Activated naive CD8-positive, alpha-beta T cell treated with anti-CD3 and anti-CD28 coated beads, Interleukin-2, amount 10 ng/mL, durations not matched to agents 7 days and 5 days (primary cell): ENCODE measurements at places on chromosomes 11 and 22. TPM values are rescaled to one million over a fixed set of nuclear protein-coding genes. Genes with fewer than 3 reads are reported as not detected.

- no peak for DNase-seq
Measured at GRCh38 chr11:128837627-128838026, 29.5 kb downstream of the KCNJ1 start.

DNA sequence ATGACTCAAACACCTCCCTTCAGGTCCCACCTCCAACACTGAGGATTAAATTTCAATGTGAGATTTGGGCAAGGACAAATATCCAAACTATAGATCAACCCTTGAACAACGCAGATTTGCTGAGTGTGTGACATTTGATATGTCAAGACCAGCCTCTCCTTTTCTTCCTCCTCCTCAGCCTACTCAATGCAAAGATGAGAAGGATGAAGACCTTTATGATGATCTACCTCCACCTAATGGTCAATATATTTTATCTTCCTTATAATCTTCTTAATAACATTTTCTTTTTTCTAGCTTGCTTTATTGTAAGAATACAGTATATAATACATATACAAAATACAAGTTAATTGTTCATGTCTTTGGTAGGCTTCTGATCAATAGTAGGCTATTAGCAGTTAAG lies 67.5 kb upstream of the MPPED2 start:
- DNase-seq, result no peak

GRCh38 chr11:14578541-14578956 lies 58.4 kb upstream of the PSMA1 start:
- no peak for DNase-seq

The TEX54 gene
- not detected for total RNA-seq

The PRR5L gene
- total RNA-seq, result 23.6 TPM
